Foreskin melanocyte (primary cell): ENCODE measurements at places on chromosomes 16 and 17.

DNA sequence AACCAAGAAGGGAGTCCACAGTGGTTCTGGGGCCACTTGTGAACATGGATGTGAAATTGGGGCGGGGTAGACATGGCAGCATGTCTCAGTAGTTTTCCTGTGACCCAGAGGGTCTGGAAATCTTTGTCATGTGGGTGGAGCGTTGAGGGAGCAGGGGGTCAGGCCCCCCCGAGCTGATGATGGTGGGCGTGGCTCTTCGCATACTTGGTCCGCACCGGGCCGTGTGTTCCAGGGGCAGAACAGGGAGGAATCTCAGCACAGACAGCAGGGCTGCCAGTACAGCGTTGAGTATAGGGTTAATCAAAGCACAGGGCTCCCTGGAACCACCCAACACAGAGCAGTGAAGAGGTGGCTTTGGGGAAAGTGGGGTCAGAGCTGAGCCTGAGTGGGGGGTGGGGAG, 267.5 kb downstream of the SEC14L1 start:
- no peak for DNase-seq

- no peak for DNase-seq
Observed at GRCh38 chr17:31428111-31428510, 36.6 kb downstream of the RAB11FIP4 start.

DNA sequence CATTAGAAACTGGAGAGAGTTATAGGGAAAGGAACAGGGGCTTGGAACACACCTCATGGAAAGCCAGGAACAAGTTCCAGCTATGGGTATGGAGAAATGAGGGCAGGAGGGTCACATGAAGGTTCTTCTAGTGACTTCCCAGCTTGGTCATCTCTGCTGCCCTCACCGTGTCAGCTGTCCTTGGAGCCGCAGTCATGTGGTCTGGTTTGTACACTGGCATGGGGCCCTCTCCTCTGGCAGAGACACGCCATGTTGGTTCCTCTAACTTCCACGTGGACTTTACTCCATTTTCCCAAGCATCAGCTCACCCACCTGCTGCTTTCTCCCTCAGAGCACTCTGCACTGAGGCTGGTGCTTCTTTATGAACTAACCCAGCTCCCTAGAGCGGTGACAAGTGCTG, 26.3 kb downstream of the MPG start:
- no peak for DNase-seq

- DNase-seq, result no peak
Observed at GRCh38 chr16:56360117-56361008, 65.0 kb downstream of the AMFR start.

GRCh38 chr17:57577751-57578607, 167.1 kb downstream of the CCDC182 start:
- DNase-seq, result no peak

- no peak for DNase-seq
Observed at GRCh38 chr17:4248504-4249277, 15.1 kb downstream of the ANKFY1 start.

GRCh38 chr17:79338152-79338551, 263.5 kb downstream of the ENGASE start:
- DNase-seq, result no peak

DNA sequence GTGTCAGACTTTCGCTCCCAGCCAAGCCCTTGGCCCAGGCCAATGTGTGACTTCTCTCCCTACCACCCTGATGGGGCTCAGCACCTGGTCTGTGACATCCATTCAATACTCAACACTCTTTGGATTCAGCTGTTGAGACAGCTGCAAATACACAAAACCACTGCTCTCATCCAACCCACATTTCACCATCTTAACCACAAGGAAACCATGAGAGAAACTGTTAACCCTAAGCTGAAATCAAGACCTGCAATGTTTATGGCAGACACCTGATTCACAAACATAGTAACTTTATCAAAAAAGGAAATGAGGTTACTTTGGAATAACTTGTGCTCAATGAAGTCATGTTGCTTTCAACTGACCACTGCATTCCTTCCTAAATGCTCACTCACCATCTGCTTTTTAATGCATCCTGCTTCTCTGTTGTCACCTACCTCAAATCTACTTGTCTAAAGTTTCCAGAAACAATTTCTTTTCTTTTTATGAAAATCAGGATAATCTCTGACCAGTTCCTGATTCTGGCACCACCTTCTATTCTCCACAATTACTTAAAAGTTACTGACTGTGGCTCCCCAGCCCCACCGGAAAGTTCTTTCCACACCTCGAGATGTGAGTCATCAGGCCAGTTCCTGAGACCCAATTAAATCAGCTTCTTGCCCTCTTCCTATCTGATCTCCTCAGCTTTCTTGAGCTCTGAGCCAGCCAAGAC, 88.2 kb downstream of the NOG start:
- no peak for DNase-seq

DNA sequence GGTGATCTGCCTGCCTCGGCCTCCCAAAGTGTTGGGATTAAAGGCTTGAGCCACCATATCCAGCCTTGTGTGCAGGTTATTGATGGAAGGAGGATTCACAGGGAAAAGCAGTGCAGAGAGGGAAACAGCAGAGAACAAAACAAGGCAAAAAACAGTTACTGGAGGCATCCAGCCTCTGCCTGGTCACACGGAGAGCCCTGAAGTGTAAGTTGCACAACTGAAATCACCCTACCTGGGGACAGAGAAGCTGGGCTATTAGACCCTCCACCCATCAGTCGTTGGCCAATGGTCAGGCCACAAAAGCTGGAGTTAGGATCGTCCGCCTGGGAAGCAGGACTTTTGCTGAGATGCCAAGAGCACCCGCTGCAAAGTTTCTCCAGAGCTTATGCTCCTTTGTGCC, 57.9 kb upstream of the BCO1 start:
- DNase-seq, result no peak

DNA sequence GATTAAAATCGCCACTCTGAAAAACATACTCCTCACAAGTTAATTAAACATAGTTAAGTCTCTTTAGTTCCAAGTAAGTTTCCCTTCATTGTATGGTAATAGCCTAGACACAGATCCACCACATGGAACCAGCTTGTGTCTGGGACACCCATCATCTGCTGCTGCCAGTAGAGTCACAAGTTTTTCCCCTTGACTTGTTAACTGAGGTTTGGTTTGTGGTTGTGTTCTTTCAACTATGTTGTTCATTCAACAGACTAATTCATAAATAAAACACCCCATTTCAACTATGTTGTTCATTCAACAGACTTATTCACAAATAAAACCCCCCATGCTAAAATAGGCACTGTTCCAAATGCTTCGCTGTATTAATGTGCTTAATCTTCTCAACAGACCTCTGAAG, 24.4 kb downstream of the YWHAE start:
- DNase-seq, result peak; percentile 67

- no peak for DNase-seq
Observed at GRCh38 chr16:87042551-87043230, 274.5 kb downstream of the C16orf95 start.

GRCh38 chr17:78120971-78121800, 7.4 kb downstream of the TMC6 start:
- no peak for DNase-seq

DNA sequence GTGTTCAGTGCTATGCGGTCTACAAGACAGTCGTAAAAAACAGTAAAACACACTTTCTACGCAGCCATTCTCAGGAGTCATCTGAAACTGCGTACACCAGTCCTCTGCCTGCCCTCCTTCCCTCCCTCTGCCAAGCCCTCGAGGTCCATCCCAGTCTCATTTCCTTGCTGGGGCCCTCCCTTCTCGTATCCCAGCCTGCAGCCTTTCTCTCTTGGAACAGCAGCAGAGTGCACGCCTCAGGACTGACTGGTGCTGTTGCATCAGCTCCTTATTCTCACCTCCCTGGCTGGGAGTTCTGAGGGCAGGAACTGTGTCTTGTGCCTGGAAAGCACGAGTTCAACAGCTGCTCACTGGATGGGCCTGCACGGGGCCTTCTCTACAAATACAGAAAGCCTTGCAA, 12.5 kb downstream of the FAHD1 start:
- DNase-seq, result peak; percentile 96

DNA sequence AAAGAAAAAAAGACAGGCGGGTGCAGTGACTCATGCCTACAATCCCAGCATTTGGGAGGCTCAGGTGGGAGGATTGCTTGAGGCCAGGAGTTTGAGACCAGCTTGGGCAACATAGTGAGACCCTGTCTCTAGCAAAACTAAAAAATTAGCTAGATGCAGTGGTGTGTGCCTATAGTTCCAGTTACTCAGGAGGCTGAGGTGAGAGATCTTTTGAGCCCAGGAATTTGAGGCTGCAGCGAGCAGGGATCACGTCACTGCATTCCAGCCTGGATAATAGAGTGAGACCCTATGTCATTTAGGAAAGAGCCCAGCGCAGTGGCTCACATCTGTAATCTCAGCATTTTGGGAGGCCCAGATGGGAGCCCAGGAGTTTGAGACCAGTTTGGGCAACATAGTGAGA, 126.6 kb downstream of the CMIP start:
- DNase-seq, result no peak

GRCh38 chr16:89599451-89599858, 14.0 kb upstream of the DPEP1 start:
- no peak for DNase-seq

DNA sequence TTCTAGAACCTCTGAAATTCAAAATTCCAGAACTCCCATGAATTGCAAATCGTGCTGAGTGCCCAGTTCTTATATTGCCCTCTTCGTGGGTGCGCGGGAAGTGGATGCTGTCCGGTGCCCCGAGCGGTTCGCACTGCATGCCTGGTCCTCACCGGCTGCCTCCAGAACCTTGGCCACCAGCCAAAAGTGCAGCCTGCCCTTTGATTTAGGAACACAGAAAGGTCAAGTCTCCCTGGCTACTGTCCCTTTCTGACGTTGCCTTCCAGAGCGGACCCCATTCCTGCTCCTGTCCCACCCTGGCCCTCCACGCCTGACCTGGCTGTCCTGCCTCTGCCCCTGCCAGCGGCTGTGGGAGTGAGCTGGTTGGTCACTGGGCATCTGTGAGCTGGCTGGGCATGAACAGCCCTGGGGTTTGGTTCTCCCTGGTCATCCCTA, 9.7 kb downstream of the NEUROD2 start:
- no peak for DNase-seq

DNA sequence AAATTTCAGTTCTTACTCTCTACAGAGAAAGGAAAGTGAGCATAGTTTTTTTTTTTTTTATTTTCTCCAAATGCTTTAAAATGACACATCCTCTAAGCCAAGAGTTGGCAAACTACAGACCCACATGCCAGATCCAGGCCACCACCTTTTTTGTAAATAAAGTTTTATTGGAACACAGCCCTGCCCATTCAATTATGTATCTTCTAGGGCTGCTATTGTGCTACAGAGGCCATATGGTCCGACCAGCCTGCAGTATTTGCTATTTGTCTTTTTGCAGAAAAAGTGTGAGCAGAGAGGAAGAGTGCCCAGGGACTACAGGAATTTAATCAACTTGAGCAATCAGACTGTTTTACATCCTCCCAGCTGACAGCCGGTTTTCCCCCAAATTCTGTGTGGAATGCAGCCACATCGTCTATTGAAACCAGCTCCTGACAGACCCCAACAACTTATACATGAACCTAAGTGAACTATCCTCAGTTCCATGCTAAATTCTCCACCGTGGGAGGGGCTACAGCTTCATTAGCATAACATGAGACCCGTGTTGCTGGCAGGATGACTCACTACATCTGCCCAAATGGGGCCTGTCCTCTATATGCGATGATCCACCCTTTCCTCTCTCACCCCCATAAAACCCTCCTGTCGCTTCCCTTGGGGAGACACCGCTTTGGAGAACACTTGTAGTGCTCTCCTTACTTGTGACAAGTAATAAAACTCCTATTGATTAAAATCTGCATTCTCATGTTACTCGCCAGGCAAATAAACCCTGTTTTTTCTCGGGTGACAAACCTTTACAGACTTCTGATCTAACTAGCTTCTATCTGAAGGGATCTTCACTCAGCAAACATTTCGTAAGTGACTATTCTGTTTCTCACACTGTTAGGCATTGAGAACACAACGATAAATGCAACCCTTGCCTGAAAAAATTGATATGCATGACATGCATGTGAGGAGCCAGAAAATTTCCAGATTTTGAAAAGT, 149.4 kb upstream of the HS3ST3A1 start:
- no peak for DNase-seq

DNA sequence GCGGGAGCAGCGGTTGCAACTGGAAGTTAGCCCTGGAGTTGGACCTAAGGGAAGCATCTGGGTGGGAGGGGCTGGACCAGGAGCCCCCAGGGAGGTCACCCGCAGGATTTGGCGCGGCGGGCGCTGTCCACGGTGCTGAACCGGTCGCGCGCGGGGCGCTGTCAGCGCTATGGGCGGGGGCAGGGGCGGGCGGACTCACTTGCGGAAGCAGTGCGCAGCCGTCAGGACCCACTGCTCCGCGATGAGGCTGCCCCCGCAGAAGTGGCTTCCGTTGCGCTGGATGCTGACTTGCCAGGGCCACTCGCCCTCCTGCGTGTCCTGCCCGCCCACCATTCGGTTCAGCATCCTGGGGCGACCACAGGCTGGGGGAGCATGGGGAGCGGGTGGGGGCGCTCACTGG, 4.5 kb downstream of the PRSS27 start:
- DNase-seq, result peak; percentile 5

GRCh38 chr16:6317934-6318333, 1014.7 kb upstream of the RBFOX1 start:
- DNase-seq, result no peak

DNA sequence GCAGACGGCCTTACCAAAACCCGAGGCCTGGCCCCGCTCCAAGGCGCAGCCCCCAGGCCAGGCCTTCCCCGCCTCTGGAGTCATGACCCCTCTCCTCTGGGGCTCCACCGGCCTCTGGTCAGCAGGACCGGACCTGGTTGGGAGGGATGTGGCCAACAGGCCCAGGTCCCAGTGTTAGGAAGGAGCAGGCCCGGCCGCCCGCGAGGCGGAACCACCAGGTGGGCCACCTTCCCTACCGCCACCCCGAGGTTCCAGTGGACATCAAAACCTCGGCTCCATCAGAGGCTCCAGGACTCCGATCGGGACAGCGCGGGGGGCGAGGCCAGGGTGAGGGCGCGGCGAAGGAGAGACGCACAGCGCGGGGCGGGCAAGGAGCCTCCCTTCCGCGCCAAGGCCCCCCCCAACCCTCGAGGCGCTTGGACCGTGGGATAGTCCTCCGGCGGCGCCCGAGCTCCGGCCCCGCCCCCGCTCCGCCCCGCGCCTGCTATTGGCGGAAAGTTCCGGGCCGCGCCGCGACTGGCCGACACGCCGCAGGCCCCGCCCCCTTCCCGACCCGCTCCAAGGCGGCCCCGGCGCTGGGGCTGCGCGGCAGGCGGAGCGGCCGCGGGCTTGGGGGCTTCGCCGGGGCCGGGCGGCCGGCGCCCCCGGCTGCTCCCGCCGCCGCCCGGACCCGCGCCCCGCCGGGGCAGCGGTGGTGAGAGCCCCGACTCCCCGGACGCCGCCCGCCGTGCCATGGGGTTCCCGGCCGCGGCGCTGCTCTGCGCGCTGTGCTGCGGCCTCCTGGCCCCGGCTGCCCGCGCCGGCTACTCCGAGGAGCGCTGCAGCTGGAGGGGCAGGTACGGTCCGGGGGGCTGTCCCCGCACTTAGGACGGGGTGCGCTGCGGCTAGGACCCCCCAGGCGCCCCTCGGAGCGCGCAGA, at the start of gene METRN:
TSS of gene METRN (plus strand) at position 561 of the 919 bp plus-strand sequence. CDS start at position 733, 172 bp downstream.
- DNase-seq, result peak; percentile 72
